ENCODE measurements at places on chromosomes 5 and 9. TPM values are rescaled to one million over a fixed set of nuclear protein-coding genes. Genes with fewer than 3 reads are reported as not detected.

DNA sequence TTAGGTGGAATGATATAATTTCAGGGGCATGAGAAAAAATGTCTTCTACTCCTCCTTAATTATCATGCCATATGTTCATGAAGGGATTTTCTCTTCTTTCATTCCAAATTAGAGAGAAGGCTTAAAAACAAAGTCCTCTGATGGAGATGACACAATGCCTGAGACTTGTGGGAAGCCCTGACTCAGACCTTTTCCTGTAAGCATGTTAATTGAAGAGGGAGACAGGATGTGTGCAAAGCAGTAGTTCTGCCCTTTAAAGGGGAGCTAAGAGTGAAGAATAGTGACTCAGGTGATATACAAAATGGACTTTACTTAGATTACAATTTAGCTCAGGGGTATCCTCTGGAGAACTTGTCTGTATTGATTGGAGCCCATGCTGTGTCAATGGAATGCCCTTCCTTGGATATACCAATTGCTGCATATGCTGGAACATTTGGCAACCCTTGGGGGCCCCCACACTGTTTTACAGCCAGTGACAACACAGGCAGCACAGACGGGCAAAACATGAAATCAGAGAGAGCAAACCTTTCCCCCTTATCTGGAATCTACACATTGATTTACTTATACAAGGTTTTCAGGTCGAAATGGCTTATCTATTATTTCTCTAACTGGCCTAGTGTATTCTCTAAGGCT, 81.3 kb downstream of the IZUMO3 start:
- no peak for DNase-seq

DNA sequence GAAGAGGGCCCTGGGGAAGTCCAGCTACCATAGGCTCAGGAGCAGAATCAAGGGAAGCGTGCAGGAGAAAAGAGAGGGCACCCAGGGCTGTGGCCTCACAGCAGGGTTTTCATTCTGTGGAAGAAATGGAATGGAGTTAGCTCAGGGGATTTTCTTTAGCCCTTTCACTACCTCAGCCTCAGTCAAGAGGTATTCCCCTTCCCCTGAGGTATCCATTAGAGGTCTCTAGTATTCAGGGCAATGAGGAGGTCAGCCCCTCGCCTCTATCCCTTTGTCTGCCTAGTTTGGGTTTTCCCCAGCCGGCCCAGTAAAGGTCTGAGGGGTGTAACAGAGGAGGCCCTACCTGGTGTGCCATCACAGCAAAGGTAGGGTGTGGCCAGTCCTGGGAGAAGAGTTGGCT, 21.5 kb downstream of the GFRA3 start:
- DNase-seq = no peak

DNA sequence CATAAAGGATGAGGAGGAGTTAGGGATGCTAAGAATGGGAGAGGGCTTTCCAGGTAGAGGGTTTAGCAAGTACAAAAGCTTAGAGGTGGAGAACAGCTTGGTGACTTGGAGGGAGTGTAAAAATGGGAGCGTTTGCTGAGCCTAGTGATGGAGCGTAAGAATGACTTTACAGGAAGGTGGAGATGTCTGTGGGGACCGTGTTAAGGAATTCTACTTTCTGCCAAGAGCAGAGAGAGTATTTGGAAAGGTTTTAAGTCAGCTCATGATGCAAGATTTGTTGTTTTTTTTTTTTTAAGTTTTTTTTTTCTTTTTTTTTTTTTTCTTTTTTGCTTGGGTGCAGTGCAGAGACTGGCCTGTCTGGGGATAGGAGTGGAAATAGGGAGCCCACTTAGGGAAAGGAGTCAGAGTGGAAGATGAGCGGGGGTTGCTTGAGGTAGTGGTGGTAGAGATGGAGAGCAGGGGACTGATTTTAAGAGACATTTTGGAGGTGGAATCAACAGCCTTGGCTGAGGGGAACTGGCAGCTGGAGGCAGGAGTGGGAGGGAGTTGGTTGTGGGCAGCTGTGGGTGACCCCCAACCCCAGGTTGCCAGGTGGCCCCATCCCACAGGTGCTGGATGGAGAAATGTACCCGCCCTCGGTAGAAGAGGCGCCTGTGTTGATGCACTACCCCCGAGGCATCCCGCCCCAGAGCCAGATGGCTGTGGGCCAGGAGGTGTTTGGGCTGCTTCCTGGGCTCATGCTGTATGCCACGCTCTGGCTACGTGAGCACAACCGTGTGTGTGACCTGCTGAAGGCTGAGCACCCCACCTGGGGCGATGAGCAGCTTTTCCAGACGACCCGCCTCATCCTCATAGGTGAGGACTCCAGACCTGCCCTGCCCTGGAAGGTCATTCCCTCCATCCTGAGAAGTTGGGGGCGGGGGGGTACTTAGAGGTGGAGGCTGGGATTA, 12.4 kb downstream of the PTGS1 start:
- DNase-seq = no peak

GRCh38 chr9:6219040-6219439, 3.4 kb downstream of the IL33 start:
- no peak for DNase-seq

GRCh38 chr5:86748538-86749105, 130.9 kb downstream of the COX7C start:
- no peak for DNase-seq

DNA sequence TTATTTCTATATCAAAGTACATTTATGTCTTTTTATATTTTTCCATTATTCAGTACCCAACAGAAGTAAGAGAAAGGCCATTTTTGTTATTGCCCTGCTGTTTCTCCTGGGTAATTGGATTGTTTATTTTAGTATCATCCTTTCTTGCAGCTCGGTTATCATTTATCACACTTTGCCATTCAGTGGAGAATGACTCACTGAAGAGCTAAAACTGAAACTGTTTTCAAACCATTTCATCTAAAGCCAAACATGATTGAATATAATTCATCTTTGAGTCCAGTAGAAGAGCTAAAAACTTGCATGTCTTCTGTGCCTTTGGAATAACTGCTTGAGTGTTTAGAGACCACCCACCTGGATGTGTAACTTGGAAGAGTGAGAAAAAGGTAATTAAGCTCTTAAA, 139.5 kb upstream of the PRDM9 start:
- DNase-seq = no peak

DNA sequence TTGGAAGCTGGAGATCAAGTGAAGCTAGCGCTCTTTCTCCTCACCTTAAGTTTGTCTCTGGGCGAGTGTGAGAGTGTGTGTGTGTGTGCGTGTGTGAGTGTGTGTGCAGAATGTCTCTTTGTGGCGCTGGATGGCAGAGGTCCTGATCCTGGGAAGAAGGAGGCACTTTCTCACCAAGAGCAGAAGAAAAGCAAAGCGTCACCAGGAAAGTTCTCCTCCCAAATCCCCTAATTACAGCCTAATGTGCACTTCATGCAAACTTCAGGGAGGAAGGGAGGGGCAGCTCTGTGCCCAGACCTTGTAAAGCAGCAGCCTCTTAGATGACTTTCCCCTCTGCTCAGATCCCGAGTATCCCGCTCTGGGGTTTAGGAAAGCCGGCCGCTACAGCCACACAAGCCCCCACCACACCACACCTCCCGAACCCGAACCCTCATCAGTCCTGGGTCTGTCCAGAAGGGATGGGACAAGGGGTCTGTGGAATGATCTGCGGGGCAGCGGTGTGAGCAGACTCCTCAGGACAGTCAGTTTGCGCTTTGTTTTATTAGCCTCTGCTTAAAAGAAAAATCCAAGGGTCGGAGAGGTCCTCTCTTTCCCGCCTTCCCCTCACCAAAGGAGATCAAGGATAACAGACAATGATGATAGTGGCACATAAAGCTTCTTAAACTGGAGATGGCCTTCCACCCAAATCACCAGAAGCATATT, at the start of gene HAPLN1:
Gene HAPLN1, minus strand, starts transcription at position 20 of the 702 bp plus-strand sequence. CDS start 47,332 bp downstream, outside the sequence.
- no peak for DNase-seq

GRCh38 chr5:147509041-147509709, 693 bp downstream of the DPYSL3 start:
- peak; percentile 30 for DNase-seq

DNA sequence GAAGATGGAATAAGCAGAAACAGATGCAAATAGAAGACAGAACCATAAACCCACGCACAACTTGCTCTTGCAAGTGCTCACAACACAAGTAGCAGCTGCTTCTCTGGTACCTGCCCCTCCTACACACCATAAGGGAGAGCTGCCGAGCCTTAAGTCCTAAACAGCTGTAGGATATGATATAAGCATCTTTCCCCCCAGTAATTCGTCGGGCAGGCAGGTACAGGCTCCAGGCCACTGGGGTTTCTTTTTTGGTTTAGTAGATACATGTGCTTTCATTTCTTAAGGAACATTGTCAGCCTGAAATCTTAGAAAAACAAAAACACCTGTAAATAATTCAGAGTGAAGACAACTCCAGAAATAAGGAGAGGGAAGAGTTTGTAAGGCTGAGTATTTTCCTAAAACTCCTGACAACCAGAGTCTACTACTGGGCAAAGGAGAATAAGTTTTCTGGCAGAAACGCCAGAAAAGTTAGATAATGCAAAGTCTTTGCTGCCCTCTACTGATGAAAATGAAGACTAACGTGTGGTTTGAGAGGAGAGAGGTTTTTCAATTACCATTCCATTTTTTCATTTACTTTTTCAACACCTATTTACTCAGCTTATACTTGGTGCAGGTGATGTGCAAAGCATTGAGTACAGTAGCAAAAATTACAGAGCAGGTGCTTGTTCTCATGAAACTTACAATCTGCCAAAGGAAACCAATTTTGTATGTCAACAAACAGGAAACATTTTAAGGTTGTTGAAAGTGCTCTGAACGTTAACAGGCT, 20.1 kb upstream of the TCERG1 start:
- peak; percentile 55 for DNase-seq

- DNase-seq = no peak
These were observed 128.2 kb upstream of the VCAN start for GRCh38 chr5:83343299-83343698.

DNA sequence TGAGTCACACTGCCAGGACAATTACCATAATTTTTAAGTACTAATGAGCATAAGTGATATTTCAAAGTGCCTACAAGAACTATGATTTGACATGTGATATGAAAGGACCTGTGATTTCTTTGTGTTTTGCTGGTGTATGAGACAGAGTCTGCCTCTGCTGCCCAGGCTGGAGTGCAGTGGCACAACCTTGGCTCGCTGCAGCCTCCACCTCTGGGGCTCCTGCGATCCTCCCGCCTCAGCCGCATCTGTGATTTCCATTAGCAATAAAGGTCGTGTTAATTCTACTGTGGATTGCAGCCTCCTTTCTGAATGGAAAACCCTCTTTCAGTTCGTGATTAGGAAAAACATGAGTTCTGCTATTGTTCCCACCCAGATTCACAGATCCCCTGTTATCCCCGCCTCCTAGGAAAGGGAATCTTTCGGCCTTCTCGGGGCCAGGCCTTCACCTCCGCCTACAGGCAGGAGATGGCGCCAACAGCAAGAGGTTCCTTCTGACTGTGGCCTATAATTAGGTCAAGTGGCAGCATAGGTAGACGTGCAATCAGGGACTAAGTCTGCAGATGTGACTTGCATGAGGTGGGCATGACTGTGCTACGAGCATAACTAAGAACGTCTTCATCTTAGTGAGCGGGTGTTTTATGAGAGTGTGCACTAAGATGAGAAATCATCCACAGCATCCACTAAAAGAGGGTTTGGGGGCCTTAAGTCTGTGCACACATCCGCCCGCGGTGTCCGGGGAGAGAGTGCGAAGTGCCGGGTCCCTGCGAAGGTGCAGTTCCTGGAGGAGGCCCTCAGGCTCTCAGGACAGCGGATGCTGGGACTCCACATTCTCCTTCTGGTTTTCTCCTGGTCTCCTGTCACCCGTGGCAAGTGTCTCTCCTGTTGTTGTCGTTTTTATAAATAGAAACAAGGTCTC, 23.1 kb downstream of the TRIM7 start:
- DNase-seq = peak; percentile 63

- DNase-seq = no peak
These were observed 39.2 kb upstream of the PCA3 start for GRCh38 chr9:76725011-76725546.

DNA sequence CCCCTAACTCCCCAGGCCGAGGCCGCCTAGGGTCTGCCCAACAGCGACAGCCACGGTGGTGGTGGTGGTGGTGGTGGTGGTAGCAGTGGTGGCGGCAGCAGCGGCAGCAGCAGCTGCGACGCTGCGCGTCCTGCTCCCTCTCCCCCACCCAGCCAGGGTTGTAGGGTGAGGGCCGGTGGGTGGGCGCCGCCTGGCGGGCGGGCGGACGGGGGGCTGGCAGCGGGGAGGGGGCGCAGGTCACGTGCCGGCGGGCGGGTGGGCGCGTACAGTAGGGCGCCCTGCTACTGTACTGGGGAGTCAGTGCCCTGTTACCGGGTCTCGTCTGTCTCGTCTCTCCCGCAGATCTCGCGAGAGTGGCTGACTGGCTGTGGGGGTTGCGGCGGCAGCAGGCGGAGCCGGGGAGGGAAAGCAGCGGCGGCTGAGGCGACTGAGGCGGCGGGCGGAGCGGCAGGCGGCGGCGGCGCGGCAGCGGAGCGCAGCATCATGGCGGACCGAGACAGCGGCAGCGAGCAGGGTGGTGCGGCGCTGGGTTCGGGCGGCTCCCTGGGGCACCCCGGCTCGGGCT, at the start of gene PURA:
Gene PURA, plus strand, starts transcription at position 411 of the 565 bp plus-strand sequence. Its CDS starts 73 bp downstream, at position 484.
- peak; percentile 96 for DNase-seq

GRCh38 chr5:94467346-94467953, 151.0 kb downstream of the KIAA0825 start:
- DNase-seq = no peak

DNA sequence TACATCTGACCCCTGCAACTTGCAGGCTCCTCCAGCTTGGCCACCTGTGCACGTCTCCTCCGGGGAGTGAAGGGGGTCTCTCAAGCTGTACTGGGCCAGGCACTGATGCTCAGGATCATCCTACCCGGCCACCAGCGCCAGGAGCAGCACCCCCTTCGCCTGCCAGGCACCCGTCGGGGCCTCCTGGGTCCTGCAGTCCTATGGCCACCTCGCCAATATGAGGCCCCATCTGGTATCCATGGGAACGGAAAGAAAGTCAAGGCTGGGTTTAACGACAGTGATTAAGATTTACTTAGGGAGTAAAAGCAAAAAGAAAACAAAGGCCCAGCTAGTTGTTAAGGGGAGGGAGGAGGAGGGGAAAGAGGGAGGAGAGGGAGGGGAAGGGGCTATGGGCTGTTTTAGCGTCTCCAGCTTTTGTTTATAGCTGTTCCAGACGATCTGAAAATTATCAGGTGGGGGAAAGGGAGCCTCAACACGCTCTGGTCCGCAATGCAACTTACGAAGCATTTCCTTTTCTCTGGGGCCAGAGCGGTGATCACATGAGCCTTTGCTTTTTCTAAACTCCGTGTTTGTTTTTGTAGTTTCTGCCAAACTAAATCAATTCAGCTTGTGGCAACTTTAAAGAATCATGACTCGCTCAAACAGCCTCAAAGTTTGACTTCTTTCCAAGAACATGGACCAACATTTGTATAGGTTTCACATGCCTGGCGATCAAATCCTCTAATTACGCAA, 132.4 kb downstream of the ROR2 start:
- no peak for DNase-seq

- no peak for DNase-seq
These were observed 3.1 kb upstream of the IL7R start for GRCh38 chr5:35853631-35854030.

GRCh38 chr5:41575110-41575779, 64.8 kb upstream of the PLCXD3 start:
- DNase-seq = no peak

- DNase-seq = peak; percentile 98
These were observed at the start of gene STING1 for GRCh38 chr5:139482050-139482889. TSS of gene STING1 (minus strand) at chr5:139482758. CDS start at chr5:139481704, 1,054 bp downstream.

The GTF2H2C gene
- total RNA-seq = 29.2 TPM

The PTGDS gene
- 177 TPM for total RNA-seq

The TIMD4 gene
- not detected for total RNA-seq

The TMEM174 gene
- not detected for total RNA-seq

The DDX4 gene
- total RNA-seq = not detected

The SECISBP2 gene
- total RNA-seq = 26.4 TPM

The CHSY3 gene
- total RNA-seq = 12.8 TPM

The ITGA2 gene
- 0.31 TPM for total RNA-seq

The IRX1 gene
- total RNA-seq = not detected

The PKD2L2 gene
- not detected for total RNA-seq

The SPINK5 gene
- not detected for total RNA-seq

The MARCOL gene
- total RNA-seq = not detected

The HMMR gene
- 1.4 TPM for total RNA-seq

The PIP5KL1 gene
- 0.36 TPM for total RNA-seq

All from myocyte (in vitro differentiated cells).